ENCODE measurements at places on chromosomes 4 and X.

DNA sequence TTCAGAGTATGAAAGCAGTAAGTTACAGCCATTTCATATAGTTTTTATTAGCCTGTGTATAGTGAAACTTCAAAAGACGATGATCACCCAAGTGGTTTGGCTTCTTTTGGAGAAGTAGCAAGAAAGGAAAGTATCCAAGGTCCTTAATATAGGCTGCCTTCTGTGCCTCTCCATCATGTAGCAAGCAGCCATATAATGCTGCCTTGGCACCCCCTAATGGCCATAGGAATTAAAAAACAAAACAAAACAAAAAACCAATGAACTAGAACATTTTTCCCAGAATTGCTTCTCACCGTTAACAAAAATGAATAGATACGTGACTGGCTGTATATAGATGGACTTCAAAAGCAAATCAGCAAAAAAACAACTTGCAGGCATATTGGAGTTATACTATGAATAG lies 18.9 kb downstream of the LAMP2 start:
- DNase-seq, result no peak

DNA sequence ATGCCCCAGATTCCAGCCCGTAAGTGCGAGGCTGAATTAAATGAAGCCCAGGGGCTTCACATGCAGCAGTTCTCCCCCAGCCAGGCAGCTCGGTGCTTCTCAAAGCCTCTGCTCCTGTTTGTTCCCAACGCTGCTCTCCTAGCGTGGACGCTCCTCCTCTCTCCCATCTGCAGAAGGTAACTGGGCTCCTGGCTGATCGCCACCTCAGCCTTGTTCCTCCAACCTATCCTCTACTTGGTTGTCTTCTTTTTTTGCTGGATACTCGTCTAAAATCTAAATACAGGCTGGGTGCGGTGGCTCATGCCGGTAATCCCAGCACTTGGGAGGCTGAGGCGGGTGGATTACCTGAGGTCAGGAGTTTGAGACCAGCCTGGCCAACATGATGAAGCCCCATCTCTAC lies 70.3 kb downstream of the NSUN7 start:
- DNase-seq, result no peak

- peak; percentile 17 for DNase-seq
Observed at GRCh38 chrX:134990801-134991481, at the start of gene SMIM10. Gene SMIM10 (plus strand): TSS chrX:134990991. CDS start chrX:134991096, 105 bp downstream.

- DNase-seq, result no peak
Observed at GRCh38 chrX:134706138-134706537, 47.9 kb upstream of the PLAC1 start.

DNA sequence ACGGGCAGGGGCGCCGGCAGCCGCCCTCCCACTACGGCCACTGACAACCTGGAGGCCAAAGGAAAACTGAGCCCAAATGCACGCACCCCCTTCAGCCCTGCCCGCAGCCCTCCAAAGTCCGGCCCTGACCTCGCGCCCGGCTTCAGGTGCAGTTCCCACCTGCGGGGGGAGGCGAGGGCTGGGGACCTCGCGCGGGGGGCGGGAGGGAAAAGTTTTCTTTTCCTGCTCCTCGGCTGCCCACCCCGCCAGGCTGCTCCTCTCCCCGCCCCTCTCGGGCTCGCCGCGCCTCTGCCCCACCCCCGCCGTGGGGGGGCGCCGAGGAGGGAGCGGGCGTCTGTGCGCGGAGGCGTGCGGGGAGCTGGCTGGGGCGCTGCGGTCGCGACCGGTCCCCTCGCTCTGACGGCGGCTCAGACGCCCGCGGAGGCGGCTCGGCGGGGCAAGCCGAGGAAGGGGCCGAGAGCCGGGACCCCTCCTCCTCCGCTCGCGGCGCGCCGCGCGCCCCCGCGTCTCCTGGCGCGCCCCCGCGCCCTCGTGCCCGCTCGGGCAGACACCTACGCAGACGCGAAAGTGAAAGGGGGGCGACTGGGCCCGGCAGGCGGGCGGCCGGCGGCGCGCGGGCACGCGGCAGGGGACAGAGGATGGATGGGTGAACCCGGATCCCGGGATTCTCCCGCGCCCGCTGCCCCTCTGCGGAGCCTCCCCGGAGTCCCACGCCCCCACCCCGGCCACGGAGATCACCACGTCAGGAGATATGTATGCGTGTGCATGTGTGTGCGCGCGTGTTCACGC lies 3.1 kb upstream of the NR3C2 start:
- peak; percentile 55 for DNase-seq

GRCh38 chr4:18840481-18840880 lies 818.9 kb upstream of the LCORL start:
- no peak for DNase-seq

DNA sequence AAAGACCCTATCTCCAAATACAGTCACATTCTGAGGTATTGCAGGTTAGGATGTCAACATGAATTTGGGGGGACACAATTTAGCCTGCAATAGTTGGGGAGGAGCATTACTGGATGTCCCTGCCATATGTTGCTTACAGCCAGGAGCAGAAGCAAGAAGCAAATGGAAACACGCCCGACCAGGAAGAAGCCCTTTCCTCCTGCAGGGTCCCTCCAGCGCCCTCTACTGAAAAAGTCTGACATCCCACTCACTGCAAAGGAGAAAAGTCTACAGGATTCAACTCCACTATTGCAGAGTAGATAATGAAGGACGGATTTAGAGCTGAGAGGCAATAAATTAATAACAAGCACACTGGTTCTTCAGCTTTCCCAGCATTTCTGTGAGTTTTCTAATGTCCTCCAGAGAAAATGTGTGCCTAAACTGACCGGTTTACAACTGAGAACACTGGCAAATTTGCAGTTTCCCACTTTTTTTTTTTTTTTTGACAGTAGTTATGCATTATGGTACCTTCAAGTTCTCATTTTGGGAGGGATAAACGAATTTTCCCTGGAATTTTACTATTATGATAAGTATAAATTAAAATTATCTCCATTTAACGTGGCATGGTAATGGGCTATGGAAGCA lies 31.7 kb downstream of the COQ2 start:
- peak; percentile 69 for DNase-seq

DNA sequence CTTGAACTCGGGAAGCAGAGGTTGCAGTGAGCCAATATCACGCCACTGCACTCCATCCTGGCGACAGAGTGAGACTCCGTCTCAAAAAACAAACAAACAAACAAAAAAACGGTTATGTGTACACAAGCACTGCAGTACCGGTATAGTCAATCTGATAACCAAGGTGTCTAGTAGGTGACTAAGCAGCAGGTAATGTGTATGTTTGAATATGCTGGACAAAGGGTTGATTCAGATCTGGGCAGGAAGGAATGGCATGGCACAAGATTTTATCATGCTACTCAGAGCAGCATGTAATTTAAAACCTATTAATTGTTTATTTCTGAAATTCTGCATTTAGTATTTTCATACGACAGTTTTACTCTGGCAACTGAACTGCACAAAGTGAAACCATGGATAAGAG lies 41.7 kb downstream of the MAGEC1 start:
- DNase-seq, result no peak

GRCh38 chr4:81631958-81632441 lies 160.3 kb upstream of the RASGEF1B start:
- DNase-seq, result peak; percentile 80

DNA sequence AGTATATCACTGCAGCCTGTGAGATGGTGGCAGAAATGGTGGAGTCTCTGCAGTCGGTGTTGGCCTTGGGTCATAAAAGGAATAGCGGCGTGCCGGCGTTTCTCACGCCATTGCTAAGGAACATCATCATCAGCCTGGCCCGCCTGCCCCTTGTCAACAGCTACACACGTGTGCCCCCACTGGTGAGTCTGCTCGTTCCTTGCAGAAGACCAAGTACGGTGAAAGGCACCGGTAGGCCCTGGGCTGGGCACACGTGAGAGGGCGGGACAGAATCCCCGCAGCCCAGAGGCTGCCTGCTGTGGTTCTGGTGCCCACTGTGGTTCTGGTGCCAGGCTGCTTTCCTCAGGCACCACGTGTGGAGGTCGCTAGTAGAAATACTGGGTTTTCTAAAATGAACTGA lies 31.2 kb upstream of the MSANTD1 start:
- DNase-seq, result no peak

- DNase-seq, result no peak
Observed at GRCh38 chrX:116142976-116143375, 27.6 kb upstream of the AGTR2 start.

- DNase-seq, result peak; percentile 16
Observed at GRCh38 chr4:40173470-40173875, 23.4 kb upstream of the RHOH start.

- DNase-seq, result no peak
Observed at GRCh38 chr4:8817813-8818062, 53.9 kb downstream of the HMX1 start.

GRCh38 chr4:124958847-124959246 lies 246.3 kb upstream of the ANKRD50 start:
- DNase-seq, result peak; percentile 41

DNA sequence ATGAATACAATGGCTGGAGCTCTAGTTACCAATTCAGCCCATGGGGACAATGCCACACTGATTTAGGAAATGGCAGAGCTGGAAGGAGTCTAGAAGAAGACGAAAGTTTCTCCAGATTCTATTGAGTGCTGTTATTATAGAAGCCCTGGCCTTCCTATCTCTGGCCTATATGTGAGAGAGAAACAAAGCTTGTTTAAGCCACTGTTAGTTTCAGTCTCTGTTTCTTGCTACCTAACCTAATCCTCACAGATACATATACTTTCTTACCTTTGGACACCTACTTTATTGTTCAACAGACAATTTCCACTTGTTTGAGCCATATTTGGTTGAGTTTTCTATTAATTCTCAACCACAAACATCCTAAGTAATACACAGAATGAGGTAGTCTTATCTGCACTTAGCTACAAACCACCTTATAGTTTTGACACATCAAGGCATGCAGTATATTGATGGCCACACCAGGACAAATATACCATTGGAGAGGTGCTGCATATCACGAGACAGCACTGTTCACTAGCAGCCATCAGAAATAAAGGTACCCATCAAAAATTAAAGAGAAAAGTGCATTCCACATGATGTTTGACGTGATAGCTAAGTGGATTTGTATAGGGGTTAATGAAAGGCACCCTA lies 190.2 kb downstream of the SMIM20 start:
- peak; percentile 13 for DNase-seq

DNA sequence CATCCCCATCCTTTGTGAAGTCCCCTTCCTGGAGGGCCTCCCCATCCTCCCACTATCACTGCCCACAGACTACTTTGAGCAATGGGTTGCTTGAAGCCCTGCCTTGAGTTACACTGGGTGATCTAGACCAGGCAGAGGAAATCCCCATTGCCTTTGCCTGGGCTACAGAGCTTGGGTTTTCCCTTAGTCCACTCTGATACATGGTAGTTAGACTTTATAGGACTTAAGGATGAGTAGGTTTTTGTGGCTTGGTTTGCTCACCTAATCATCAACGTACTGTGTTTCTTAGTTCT lies 56.6 kb downstream of the TMEM131L start:
- DNase-seq, result no peak

- DNase-seq, result no peak
Observed at GRCh38 chrX:129145840-129146272, 377.4 kb downstream of the SMARCA1 start.

- no peak for DNase-seq
Observed at GRCh38 chr4:139987502-139987850, 166.5 kb downstream of the MAML3 start.

DNA sequence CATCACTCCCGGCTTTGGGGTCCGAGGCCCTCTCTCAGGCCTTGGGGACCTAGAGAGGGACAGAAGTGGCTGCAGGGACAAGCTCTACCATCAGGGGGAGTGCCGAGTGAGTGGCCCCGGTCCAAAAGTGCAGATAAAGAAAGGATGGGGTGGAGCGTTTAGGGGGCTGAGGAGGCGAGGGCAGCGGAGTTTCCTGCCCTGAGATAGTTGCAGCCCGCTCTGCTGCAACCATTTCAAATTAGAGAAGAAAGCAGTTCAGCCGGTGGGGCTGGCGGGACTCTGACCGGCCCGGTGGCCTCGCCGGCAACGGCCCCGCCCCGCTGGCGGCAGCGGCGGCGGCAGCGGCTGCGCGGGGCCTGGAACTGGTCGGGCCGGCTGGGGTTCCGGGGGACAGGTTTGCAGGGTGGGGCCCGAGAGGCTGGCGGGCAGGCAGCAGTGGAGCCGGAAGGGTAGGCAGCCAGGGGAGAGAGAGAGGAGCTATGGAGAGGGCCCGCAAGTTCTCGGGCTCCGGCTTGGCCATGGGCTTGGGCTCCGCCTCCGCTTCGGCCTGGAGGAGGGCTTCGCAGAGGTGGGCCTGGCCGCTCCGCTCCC lies 7.6 kb downstream of the DLG3 start:
- DNase-seq, result peak; percentile 47

GRCh38 chr4:100555611-100556337 lies 38.0 kb upstream of the EMCN start:
- DNase-seq, result no peak

- no peak for DNase-seq
Observed at GRCh38 chr4:159284733-159285132, 181.9 kb downstream of the RAPGEF2 start.

- no peak for DNase-seq
Observed at GRCh38 chr4:40489961-40490360, 139.7 kb downstream of the RBM47 start.

GRCh38 chr4:152269448-152270191 lies 266.3 kb downstream of the FBXW7 start:
- no peak for DNase-seq

- no peak for DNase-seq
Observed at GRCh38 chrX:139766545-139766983, 58.6 kb upstream of the MCF2 start.

- peak; percentile 88 for DNase-seq
Observed at GRCh38 chr4:173121076-173121561, 47.5 kb upstream of the GALNT7 start.

- peak; percentile 54 for DNase-seq
Observed at GRCh38 chrX:103533511-103534216, 14.4 kb upstream of the RAB40A start.

DNA sequence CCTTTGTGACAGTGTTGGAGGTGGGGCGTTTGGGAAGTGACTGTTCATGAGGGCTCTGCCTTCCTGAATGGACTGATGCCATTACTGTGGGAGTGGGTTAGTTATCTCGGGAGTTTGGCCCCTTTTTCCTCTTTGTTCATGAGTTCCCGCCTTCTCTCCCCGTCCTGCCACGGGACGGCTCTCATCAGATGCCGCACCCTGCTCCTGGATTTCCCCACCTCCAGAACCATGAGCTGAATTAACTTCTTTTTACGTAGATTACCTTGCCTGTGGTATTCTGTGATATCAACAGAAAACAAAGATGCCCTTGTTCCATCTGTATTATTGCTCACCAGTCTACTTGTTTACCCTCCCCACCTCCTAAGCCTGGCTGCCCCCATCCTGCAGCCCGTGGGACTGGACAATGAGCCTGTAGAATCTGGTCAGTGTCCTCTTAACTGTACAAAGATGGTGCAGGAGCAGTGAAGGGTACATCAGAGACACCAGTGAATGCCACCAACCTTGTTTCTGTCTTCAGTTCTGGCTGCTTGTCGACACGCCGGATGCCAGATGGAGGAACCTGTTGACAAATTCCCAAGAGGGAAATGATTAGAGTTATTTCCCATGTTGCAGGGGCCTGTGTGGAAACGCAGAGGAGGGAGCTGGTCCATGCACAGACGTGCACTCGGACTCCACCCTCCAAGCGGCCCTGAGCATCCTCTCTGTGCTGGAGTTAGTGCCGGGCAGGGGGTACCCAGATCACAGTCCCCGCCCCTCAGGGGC lies 104.7 kb downstream of the ABLIM2 start:
- no peak for DNase-seq

DNA sequence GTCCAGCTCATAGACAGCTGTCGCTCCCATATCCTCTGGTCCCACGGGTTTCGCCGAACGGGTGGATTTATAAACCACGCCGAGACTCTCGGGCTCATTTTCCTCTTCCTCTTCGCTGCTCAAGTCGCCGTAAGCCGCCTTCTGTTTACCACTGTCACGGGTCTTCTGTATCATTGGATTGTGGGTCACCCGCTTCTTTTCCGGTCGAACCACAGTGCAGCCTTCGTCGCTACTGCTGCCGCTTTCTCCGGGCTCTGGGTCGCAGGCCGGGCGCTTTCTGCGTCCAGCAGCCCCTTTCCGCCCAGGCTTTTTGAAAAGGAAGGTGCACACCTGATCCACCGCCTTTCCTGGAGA lies 311 bp downstream of the RNF113A start:
- no peak for DNase-seq
